CD4-positive, alpha-beta T cell treated with Interleukin-10 for 1 hour (primary cell): ENCODE measurements at places on chromosomes 16 and 17.

- DNase-seq: no peak
Observed at GRCh38 chr17:67056746-67057490, 12.6 kb downstream of the CACNG1 start.

- no peak for DNase-seq
Observed at GRCh38 chr16:83402160-83402814, 405.5 kb upstream of the HSBP1 start.

DNA sequence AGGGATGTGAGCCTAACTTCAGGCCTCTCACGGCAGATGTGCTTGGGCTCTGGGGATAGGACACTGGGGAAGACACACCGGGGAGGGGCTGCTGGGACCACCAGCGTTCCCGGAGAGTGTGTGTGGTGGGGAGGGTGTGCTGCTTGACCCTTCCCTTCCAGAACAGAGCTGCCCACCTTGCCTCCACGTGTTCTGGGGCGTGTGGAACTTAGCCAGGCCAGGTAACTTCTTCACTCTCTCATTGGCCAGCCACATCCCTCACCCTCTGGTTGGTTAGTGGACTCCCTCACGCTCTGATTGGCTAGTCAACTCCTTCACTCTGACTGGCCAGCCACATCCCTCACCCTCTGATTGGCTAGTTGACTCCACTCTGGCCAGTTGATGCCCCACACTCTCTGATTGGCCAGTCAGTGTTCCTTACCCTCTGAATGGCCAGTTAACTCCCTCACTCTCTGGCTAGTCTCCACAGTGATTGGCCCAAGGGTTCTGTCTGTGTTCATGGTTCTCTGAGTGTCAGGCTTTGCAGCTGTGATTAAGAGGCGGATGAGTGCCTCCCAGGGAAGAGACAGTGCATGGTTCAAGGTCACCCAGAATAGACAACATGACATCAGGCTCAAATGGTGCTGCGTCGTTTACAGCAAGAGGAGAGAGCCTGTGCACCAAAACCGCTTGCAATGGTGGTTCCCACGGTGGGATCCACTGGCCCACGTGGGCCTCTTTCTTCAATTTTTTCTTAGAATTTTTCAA is 10.0 kb downstream of the TMEM235 start:
- no peak for DNase-seq

DNA sequence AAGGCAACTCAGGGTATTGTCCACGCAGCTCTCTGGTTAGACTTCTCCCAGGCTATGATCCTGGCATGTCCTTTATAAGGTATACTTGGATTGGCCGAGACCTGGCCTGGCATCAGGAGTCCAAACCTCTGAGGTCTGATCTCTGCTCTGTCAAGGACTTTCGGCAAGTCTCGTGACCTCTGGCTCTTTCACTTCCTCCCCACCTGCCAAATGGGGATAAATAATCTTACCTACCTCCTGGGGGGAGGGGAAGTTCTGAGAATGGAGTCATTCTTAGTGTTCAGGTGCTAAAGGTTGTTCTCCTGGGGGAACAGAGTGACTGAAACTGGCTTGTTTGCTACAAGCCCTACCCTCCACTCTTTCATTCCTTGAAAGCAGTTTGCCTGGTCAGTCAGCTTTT is 7.6 kb downstream of the ATXN1L start:
- no peak for DNase-seq

GRCh38 chr17:72282439-72283029 is 161.7 kb downstream of the SOX9 start:
- no peak for DNase-seq

GRCh38 chr17:77636835-77637817 is 321.4 kb upstream of the TNRC6C start:
- no peak for DNase-seq

DNA sequence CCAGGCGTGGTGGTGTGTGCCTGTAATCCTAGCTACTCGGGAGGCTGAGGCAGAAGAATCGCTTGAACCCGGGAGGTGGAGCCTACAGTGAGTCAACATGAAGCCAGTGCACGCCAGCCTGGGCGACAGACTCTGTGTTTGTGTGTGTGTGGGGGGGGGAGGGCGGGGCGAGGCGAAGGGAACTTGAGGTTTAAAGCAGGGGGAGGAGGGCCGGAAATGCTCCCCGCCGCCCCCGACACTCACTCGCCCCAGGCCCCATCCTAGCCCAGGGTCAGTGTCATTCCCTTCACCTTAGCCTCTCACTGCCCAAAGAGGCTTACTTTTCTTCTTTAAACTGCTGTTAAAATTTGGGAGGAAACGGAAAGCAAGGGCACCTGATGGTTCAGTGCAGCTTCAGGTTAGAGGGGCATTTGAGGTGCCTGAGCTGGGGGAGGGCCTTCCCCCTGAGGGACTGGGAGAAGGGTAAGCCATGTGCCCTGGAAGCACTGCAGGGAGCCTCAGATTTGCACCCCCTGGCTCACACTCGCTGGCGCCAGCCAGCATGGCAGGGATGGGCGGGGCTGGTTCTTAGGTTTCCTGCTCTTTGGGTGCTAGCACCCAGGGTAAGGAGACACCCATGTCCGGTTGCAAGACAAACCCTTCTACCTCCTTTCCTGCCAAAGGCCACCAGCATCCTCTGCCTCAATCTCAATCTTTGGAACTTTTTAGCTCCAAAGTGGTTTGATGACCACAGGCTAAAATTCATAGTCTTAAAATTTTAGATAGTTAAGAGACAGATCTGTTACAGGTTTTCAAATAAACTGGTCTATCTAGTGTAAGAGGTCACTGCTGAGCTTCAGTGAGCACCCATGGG is 2.2 kb upstream of the LIMD2 start:
- peak; percentile 85 for DNase-seq

DNA sequence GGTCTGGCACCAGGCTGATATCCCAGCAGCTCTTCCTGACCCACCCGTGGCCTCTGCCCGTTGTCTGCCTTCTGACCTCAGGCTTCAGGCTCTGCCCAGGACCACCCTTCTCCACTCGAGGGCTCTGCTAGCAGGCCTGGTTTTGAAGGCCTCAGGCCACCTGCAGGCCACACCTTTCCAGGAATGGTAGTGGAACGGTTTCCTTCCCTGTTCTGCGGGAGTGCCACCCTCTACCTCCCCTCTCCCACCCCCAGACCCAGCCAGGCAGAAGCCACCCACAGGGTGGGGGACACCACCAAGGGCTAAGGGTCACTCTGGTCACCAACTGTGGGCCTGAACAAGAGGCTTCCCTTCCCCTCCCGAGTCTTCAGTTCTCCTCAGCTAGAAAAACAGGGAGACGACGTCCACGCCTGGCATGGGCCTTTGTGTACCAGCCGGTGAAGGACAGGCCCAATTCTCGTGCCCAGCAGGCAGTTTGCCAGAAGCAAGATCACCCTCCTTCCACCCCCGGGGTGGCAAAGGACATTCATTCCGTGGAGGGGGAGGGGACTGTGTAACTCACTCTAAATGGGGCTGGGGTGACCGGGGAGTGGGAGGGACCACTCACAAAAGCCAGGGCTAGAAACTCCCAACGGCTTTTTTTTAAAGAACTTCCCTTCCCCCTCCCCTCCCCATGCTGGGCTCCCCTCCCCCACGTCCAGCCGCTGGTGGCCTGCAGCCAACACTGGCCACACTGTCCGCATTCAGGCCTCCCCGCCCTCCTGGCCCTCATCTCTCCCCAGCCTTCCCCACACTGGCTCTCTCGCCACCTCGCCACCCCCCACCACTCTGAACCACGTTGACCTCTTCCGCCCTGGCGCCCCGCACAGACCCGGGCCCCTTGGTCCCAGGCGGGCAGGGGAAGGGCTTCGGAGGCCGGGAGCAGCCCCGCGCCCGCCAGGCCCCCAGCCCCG is 7.7 kb downstream of the CBX4 start:
- no peak for DNase-seq

DNA sequence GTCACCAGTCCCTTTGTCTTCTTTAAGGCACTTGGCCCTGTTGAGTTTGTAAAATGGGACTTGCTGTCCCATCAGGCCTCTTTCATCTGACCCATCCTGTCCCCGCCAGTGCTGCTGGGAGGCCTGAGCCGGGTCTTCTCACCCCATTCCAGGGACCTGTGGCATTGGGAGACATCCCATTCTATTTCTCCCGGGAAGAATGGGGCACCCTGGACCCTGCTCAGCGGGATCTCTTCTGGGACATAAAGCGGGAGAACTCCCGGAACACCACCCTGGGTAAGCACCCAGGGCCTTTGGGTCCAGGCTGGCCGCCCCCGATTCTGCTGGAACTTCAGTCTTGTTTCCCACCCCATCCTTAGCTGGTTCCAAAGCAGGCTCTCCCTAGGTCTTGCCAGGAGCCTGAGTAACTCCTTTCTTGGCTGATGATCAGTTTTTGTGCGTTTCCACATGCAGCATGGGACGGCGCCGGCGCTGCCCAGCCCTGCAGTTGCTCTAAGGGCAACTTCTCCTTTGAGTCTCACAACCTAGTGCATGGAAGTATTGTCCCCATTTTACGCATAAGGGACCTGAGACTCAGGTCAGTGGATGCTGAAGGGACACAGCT is 4.1 kb downstream of the ZNF213 start:
- DNase-seq: no peak

DNA sequence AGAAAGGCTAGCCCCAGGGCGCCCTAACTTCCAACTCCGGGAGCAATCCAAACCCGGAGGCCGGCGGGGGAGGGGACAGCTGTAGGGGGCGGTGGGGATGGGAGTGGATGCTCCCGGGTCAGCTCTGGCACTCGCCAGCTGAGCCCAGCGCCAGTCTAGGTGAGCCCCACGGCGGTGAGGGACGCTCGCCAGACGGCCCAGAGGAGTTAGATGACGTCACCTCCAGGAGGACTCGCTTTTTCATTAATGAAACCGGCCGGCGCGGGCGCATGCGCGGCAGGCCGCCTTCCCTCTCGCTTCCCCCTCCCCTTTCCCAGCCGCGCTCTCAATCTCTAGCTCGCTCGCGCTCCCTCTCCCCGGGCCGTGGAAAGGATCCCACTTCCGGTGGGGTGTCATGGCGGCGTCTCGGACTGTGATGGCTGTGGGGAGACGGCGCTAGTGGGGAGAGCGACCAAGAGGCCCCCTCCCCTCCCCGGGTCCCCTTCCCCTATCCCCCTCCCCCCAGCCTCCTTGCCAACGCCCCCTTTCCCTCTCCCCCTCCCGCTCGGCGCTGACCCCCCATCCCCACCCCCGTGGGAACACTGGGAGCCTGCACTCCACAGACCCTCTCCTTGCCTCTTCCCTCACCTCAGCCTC is at the start of gene NF1:
Gene NF1 (plus strand): TSS at position 378 of the 636 bp plus-strand sequence. CDS start 333 bp downstream, outside the sequence.
- peak; percentile 92 for DNase-seq

- DNase-seq: no peak
Observed at GRCh38 chr17:17186051-17186450, 20.1 kb downstream of the PLD6 start.

- no peak for DNase-seq
Observed at GRCh38 chr16:17457513-17457912, 13.2 kb downstream of the XYLT1 start.
